ENCODE measurements at places on chromosomes 2 and 18. TPM values are rescaled to one million over a fixed set of nuclear protein-coding genes. Genes with fewer than 3 reads are reported as not detected.
A peak's percentile ranks its signal among the peaks of the same experiment; 100 is the strongest.

GRCh38 chr18:79631096-79631507, 48.5 kb upstream of the CTDP1 start:
- H3K36me3 ChIP-seq = no peaks in the 10 kb centered on the region
- no peak overlapping the region for H3K27ac ChIP-seq
- DNase-seq = no peak
- H3K4me1 ChIP-seq = peaks cover 13% of the 10 kb centered on the region

- H3K27me3 ChIP-seq = no peaks in the 10 kb centered on the region
- no peak overlapping the region for H3K27ac ChIP-seq
- H3K36me3 ChIP-seq = no peaks in the 10 kb centered on the region
- H3K4me3 ChIP-seq = no peak overlapping the region
Measured at GRCh38 chr2:139214801-139215200, 434.6 kb upstream of the NXPH2 start.

DNA sequence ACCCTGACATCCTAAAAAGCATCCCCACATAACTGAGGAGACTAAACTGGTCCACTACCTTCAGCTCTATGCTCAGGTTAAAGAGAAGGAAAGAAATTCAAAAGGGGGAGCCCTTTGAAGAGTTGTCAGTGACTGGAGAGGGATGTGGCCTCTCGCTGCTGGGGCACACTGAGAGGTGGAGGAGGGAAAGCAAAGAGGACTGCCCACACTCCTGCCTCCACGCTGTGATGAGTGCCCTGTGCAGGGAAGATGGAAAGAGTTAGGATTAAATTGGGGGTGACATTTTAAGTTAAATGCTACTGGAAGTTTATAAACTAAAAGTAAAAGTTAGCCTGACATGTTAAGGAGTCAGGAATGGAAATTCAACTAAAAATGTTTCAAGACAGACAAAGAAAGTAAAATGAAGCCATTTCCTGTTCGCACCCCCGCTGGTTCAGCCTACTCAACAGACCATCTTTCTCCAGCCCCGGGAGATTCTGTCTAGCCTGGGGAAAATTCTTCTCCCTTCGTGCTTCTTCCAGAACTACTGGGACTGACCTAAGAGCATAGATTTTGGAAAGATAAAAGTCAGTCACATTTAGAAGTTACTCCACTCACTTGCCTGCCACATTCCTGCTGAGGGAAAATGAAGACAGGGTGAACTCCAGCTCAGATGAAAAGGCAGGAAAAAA, 17.8 kb upstream of the INO80C start:
- no peaks in the 10 kb centered on the region for H3K36me3 ChIP-seq
- no peaks in the 10 kb centered on the region for H3K27me3 ChIP-seq
- H3K4me3 ChIP-seq = no peak overlapping the region
- 0 out of 2 replicates have a peak, but pooled peaks cover 8% of the 10 kb centered on the region for H3K4me1 ChIP-seq
- H3K27ac ChIP-seq = no peak overlapping the region

GRCh38 chr18:70425236-70425635, 136.4 kb downstream of the SOCS6 start:
- H3K36me3 ChIP-seq = no peaks in the 10 kb centered on the region
- peaks cover 33% of the 10 kb centered on the region for H3K4me1 ChIP-seq
- DNase-seq = no peak

GRCh38 chr2:216493334-216493685, 5.3 kb upstream of the RPL37A start:
- H3K4me1 ChIP-seq = peaks cover 83% of the 10 kb centered on the region
- no peaks in the 10 kb centered on the region for H3K27me3 ChIP-seq
- peak overlapping the region; percentile 57 for H3K27ac ChIP-seq

DNA sequence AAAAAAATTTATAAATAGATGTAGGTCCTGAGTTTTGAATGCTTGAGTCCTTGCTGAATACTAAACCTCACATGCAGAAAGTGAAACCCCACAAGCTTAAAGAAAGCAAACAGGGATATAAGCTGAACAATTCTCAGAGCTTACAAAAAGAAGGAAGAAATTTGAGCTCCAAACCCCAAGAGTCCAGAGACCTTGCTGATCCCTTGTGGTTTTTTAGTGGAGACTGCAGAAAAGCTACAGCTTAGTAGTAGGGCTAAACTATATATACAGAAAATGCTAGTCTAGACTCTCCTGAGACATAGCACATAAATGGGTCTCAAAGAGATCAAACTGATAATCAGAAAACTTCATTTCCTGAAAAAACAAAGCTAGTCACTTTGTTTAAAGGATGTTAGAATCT, 1548.1 kb upstream of the ZEB2 start:
- H3K4me3 ChIP-seq = no peak overlapping the region
- H3K27me3 ChIP-seq = no peaks in the 10 kb centered on the region
- H3K36me3 ChIP-seq = no peaks in the 10 kb centered on the region
- H3K27ac ChIP-seq = no peak overlapping the region

GRCh38 chr18:22838639-22839277, 94.4 kb upstream of the RBBP8 start:
- no peak overlapping the region for H3K4me3 ChIP-seq
- no peak for DNase-seq
- H3K36me3 ChIP-seq = no peaks in the 10 kb centered on the region
- H3K27me3 ChIP-seq = no peaks in the 10 kb centered on the region
- no peak overlapping the region for H3K27ac ChIP-seq

DNA sequence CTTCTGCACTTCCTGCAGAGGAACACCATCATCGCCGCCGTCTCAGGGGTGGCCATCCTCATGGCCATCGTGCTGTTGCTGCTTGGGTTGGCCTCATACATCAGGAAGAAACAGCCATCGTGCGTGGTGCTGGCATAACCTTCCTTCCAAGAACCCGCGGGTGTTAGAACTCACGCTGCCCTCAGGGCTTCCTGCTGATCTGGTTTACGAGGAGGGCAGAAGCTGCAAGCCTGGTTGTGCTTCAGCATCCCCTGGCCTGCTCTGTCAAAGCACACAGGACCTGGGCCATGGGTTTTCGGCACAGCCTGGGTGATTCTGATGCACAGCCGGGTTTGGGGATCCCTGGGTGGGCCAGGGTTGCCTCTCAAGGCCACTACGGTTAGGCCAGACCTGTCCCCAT, 12.2 kb upstream of the ZAP70 start:
- peaks cover 9% of the 10 kb centered on the region for H3K27me3 ChIP-seq
- H3K27ac ChIP-seq = no peak overlapping the region
- H3K36me3 ChIP-seq = no peaks in the 10 kb centered on the region
- no peak for DNase-seq
- H3K4me3 ChIP-seq = no peak overlapping the region

DNA sequence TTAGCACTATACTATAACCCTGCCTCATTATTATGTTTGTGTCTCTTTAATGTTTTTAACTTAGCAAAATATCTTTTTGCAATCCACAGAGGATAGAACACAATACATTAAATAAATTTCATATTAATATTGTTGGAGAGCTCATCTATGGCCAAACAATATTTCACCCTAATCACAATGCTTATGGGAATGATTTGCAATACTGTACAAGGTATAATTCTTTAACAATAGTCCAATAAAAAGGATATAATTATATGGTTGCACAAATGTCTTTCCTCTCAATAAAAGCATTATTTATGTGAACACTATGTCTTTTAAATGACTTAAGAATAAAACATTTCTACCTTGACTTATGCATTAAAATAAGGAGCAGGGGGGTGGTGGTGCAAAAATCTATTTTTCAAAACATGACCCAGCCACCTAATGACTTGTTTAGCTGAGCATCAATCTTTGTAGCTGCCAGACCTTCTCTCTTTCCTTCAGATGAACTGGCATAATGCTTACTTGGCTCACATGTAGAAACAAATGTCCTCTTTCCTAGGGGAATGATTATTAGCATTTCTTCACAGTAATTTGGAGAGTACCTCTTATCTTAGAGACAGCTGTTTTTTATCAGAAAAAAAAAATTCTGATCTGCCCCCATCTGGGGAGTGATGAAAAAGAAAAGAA, 1933.6 kb upstream of the LRRTM1 start:
- no peak overlapping the region for H3K4me3 ChIP-seq
- no peaks in the 10 kb centered on the region for H3K4me1 ChIP-seq
- H3K27ac ChIP-seq = no peak overlapping the region

DNA sequence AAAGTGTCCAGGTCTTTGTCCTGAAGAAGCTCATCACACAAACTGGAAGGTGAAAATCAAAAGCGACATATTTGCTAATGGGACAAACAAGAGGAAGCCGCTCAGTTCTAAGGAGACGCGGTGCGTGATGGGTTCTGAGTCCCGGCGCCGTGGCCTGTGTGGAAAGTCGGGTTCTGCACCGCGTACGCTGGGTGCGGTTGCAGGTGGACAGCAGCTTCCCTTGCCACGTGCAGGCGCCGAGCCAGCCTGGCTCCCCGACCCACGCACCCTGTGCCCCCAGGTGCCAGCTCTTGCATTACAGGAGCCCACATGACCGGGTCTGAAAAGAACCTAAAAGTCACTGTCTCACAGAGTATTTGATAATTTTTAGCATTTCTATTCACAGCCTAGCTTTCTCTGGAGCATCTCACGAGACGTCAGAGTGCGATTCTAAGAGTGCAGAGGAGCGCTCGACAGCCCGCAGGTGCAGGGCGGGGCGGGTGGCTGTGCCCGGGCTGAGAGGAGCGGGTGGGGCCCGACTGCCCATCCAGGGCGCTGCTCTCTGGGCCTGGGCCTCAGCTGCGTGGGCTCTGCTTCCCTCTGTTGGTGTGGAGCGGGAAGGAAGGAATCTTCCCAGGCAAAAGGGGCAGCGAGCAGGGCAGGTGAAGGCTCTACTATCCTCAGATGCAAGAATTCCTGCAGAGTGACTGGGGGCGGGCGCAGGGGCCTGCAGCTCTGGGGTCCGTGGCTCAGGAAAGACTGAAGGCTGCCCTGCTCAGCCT, 39.4 kb downstream of the MYT1L start:
- DNase-seq = no peak
- no peaks in the 10 kb centered on the region for H3K36me3 ChIP-seq
- no peak overlapping the region for H3K4me3 ChIP-seq
- H3K4me1 ChIP-seq = no peaks in the 10 kb centered on the region
- H3K27me3 ChIP-seq = no peaks in the 10 kb centered on the region

DNA sequence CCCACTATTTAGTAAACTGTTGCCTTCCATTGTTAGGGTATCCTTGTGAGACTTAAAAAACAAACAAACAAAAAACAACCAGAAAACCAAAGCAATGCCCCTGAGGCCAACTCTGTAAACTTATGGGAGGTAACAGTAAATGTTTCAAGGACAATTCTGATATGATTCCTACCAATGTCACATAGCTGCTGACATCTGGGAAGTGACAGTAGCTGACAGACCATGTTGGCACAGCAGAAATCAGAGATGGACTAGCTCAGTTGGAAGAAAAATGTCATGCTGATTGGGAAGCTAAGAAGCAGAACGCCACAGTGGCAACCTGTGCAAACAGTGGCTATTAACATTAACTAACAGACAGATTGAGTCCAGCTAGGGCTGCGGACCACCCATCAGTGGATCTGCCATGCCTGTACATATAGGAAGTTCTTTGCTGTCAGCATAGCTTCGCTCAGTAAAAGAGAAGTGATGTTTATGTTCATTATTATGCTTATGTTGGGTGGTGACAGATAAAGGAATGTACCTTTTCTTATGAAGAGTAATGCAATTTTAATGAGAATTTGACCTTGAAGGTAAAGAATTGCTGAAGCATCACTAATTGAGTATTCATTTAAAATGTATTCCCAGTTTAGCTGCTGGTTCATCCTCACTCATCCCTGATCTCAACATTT, 180.6 kb downstream of the PARD3B start:
- no peak overlapping the region for H3K27ac ChIP-seq
- H3K4me3 ChIP-seq = no peak overlapping the region
- no peaks in the 10 kb centered on the region for H3K4me1 ChIP-seq
- H3K27me3 ChIP-seq = no peaks in the 10 kb centered on the region
- H3K36me3 ChIP-seq = no peaks in the 10 kb centered on the region

GRCh38 chr2:10309286-10309685, 6.6 kb downstream of the HPCAL1 start:
- peaks cover 7% of the 10 kb centered on the region for H3K36me3 ChIP-seq
- no peak overlapping the region for H3K4me3 ChIP-seq
- H3K27ac ChIP-seq = no peak overlapping the region
- no peaks in the 10 kb centered on the region for H3K27me3 ChIP-seq
- DNase-seq = no peak

DNA sequence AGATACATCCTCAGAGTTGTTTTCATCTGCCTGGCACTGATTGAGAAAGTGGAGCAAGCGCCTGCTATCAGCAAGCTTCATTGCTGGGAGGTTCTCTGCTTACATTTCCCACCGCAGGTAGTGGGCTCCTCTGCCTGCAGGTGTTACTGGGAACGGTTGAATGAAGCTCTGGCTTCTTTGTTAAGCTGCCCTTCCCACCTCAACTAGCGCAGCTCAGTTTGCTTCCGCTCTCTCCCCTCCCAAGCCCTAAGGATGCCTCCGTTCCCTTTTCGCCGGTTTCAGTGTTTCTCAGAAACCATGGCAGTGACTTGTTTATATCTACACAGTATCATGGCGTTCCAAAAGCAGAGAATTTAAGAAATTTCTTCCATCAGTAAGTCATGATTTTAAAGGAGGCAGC, 72.2 kb upstream of the B3GNT7 start:
- DNase-seq = no peak
- H3K4me3 ChIP-seq = no peak overlapping the region
- H3K27ac ChIP-seq = no peak overlapping the region
- H3K4me1 ChIP-seq = no peaks in the 10 kb centered on the region
- no peaks in the 10 kb centered on the region for H3K36me3 ChIP-seq
- no peaks in the 10 kb centered on the region for H3K27me3 ChIP-seq

- no peaks in the 10 kb centered on the region for H3K27me3 ChIP-seq
- no peak for DNase-seq
- H3K36me3 ChIP-seq = no peaks in the 10 kb centered on the region
- no peaks in the 10 kb centered on the region for H3K4me1 ChIP-seq
- H3K4me3 ChIP-seq = no peak overlapping the region
Measured at GRCh38 chr2:30990176-30990575, 148.1 kb downstream of the GALNT14 start.

GRCh38 chr18:36889742-36890141, 60.8 kb downstream of the KIAA1328 start:
- no peaks in the 10 kb centered on the region for H3K4me1 ChIP-seq
- no peaks in the 10 kb centered on the region for H3K27me3 ChIP-seq
- no peak for DNase-seq
- H3K36me3 ChIP-seq = no peaks in the 10 kb centered on the region
- H3K4me3 ChIP-seq = no peak overlapping the region

The FLACC1 gene
- 0.75 TPM for total RNA-seq

The KCNK3 gene
- total RNA-seq = not detected

The LINC00305 gene
- total RNA-seq = not detected

The EPB41L3 gene
- not detected for total RNA-seq

The ZNF396 gene
- total RNA-seq = 0.79 TPM

The PMS1 gene
- 27.9 TPM for total RNA-seq

The RAB31 gene
- total RNA-seq = 72.2 TPM

The HES6 gene
- 31.7 TPM for total RNA-seq

The SPIRE1 gene
- total RNA-seq = 31.6 TPM

The IL1A gene
- 0.16 TPM for total RNA-seq

The ARHGAP28 gene
- 1.9 TPM for total RNA-seq

Data from SJSA1 (cell line).